ENCODE measurements at places on chromosomes 16 and 17. TPM values are rescaled to one million over a fixed set of nuclear protein-coding genes. Genes with fewer than 3 reads are reported as not detected.

Gene ATP2A1
- 0.33 TPM for total RNA-seq

Gene CWC25
- total RNA-seq = 28.2 TPM

Gene UTS2R
- 0.33 TPM for total RNA-seq

Gene TMEM101
- 41.0 TPM for total RNA-seq

Gene MYL4
- not detected for total RNA-seq

Gene RBFOX1
- total RNA-seq = not detected

Gene DPEP1
- total RNA-seq = 0.59 TPM

Gene KRTAP4-9
- not detected for total RNA-seq

Gene SETD1A
- 5.6 TPM for total RNA-seq

DNA sequence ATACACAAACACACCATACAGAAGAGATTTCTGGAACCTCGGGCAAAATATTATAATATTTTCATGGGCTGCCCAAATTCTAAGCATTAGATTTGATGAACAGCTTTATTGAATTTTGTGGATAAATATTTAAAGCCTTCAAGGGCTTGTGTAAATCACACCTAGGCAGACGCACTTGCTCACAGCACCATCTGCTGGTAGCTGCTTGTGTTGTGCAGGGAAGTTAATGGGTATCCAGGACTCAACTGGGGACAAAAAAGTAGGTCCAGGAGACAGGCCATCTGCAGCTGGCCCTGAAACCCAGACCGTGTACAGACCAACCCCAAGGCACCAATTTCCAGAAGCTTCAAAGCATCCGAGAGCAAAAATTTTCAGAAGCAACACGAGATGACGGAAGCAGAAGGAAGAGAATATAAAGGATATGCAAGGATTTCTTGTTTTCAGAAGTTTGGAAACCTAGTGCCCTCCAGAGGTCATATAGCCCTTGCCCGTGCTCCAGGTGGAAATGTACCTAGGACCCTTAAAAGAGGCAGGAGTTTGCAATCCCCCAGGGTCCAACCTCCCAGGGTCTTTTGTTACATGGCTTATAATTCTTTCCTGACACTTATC is 140.0 kb downstream of the CHD9NB start:
- DNase-seq = peak; percentile 54

GRCh38 chr16:22202261-22202637 is 3.8 kb upstream of the EEF2K start:
- no peak for DNase-seq

DNA sequence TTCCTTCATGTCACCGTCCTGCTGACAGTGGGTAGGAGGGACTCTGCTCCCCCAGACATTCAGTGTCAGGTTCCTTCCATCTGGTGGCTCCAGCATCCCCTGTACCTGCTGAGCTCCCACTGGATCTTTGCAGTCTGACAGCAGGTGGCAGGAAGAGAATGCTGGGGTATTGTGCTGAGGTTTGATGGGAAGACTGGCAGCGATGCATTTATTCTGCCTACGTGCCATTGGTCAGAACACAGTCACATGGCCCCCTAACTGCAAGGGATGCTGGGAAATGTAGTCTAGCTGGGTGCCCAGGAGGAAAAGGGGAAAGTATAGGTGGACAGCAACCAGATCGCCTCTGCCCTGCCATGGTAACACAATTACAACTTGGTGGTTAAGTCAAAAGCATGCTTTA is 44.4 kb downstream of the IRX3 start:
- DNase-seq = no peak

- DNase-seq = no peak
These were observed 837 bp downstream of the DOC2B start for GRCh38 chr17:180381-181244.

GRCh38 chr16:27826893-27827289 is 236.6 kb downstream of the GSG1L start:
- no peak for DNase-seq

- no peak for DNase-seq
These were observed 537.1 kb upstream of the EEF2KMT start for GRCh38 chr16:5634666-5635180.

GRCh38 chr17:76384987-76385891 is 830 bp downstream of the SPHK1 start:
- DNase-seq = no peak

DNA sequence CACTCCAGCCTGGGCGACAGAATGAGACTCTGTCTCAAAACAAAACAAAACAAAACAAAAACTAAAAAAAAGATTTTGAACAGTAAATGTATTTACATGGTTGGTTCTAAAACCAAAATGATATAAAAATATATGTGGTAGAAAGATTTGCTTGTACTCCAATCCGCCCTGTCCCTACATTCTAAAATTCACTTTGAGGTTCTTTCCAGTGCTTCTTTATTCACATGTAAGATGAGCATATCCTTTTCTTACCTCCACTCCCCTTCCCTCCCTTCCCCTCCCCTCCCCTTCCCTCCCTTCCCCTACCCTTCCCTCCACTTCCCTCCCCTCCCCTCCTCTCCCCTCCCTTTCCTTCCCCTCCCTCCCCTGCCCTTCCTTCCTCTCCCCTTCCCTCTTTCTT is 34.4 kb downstream of the RAP1GAP2 start:
- DNase-seq = no peak

DNA sequence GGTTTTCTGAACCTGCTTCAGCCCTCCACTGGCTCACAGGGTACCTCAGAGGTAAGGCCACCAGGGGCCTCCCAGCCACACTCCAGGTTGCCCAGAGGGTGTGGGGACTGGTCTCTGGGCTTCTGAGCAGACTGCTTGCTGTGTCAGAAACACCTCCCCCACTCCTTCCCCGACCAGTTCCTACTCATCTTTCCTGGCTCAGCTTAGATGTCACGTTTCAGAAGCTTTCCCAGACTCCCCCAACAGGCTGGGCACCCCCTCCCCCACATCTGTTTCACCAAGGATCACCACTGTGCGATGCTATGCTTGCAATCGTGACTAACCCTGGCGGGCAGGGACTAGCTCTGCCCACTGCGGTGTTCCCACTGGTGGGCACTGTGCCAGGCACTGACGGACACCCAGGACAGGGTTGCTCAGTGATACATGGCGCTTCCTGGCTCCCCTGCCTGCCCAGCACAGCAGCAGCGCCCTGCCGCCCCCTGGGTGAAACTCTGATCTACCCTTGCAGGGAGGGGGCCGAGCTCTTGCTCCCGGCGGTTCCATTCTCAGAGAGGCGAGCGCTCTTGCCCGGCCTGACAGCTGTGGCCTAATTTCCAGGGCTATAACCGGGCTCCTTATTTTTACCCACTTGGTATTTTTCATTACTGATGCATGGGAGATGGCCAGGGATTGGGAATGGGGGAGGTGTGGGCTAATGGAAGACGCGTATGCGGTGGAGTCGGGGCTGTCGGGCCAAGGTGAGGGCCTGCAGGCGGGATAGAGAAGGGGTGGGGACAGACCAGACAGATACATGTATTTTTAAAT is 29.4 kb upstream of the MTSS2 start:
- DNase-seq = peak; percentile 91

- no peak for DNase-seq
These were observed 2.8 kb downstream of the CDH13 start for GRCh38 chr16:82629441-82630027.

GRCh38 chr16:27226976-27227705 is 23.8 kb downstream of the KDM8 start:
- DNase-seq = no peak

DNA sequence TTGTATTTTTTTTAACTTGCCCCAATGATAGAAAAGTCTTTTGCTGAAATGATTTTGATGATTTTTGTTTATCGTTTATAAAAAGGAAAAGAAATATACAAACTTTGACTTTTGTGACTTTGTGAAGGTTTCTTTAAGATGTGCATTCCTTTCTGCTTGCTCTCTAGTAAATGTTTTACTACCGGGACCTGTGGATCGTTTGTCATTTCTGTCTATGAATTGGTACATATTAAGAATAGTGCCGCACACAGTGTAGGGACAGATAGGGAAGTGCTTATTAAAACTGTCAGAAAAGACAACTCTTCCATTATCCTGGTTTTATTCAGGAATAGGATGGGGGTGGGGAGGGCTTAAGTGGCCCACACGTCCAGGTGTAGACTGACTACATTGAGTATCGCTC is 8.1 kb upstream of the PSMC5 start:
- DNase-seq = no peak

DNA sequence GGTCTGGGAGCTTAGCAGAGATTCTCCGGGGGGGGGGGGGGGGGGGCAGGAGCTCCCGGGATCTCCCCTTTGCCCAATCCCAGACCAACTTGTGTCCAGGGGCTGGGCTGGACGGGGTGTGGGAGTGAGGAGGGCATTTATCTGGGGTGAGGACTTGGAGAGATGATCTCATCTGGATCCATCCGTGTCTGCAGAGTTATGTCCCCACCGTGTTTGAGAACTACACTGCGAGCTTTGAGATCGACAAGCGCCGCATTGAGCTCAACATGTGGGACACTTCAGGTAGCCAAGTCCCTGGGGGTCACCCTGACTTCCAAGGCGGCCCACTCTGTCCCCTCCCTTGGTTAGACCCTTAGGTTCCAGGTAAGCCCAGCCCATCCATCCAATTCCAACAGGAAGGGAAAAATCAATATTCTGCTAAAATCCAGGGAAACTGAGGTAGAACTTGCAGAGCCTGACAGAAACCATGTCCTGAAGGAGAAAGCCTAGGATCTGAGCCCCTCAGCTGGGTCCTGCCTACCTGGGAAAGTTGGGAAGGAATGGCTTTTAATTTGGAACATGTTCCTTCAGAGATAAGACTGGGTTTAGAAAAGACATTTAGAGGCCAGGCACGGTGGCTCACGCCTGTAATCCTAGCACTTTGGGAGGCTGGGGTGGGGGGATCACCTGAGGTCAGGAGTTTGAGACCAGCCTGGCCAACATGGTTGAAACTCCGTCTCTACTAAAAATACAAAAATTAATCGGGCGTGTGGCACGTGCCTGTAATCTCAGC is 921 bp downstream of the RND2 start:
- no peak for DNase-seq

DNA sequence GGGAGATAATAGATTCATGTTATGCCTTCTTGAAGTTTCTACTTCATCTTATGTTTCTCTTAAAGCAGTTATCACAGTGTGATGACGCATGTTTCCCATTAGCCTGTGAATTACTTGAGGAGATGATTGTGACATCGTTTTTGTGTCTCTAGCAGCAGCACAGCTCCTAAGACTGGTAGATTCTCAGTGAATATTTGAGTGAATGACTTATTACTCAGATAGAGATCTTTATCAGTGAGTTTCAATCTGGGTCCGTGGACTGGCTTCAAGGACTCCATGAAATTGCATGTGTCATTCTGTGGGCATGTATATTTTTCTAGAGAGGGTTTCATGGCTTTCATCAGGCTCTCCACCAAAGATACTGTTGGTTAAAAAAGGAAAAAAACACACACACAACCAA is 29.9 kb downstream of the YPEL2 start:
- DNase-seq = no peak

GRCh38 chr17:59901604-59902003 is 8.7 kb downstream of the RPS6KB1 start:
- DNase-seq = no peak

DNA sequence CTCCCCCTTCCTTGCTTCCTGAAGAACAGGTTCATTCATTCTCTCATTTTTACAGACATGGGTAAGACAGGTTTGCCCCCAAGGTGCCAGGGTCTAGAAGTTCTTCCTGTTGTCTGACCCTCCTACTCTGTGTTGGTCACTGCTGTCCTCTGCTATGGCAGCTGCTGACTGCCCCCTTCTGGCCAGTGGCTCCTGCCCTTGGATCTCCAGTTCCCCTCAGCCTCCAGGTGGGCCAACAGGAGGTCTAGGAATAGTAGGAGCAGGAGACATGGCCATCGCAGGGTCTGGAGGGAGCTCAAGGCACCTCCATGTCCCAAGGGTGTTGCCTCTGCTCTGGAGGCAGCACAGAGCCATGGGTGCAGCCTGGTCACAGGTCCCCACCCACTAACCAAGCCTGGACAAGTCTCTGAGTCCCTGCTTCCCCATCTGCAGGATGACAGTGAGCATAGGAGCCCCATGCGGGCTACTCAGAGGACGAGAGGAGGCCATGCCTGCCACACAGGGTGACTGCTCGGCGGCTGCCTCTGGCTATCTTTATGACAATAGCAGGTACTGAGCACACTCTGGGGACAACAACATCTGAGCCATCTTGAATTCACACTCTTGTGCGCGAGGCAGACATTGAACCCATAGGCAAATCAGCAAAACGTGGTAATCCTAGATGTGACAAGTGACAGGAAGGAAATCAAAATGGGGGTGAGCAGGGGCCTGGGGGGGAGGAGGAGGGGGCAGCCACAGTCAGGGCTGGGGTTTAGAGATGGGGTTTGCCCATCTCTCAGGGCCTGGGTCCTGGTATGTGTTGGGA is 27.0 kb upstream of the NXPH3 start:
- no peak for DNase-seq

Data from breast epithelium (tissue), 4 donors.